ENCODE measurements at places on chromosomes 3 and 15. TPM values are rescaled to one million over a fixed set of nuclear protein-coding genes. Genes with fewer than 3 reads are reported as not detected.

Gene DHX30
- 87.6 TPM for total RNA-seq

Gene TPRA1
- 41.6 TPM for total RNA-seq

Gene IL12A
- total RNA-seq = 0.96 TPM

Gene SEMA3G
- 1.9 TPM for total RNA-seq

Gene PLIN1
- total RNA-seq = 0.05 TPM

Gene OR5K2
- not detected for total RNA-seq

Data from myocyte (in vitro differentiated cells).